A375 (cell line): ENCODE measurements at places on chromosomes 5 and 9. TPM values are rescaled to one million over a fixed set of nuclear protein-coding genes. Genes with fewer than 3 reads are reported as not detected.

Gene ZNG1A
- 58.5 and 66.2 TPM in 2 replicates for total RNA-seq

Gene PCDHA4
- total RNA-seq = 2.4 and 3.2 TPM in 2 replicates

Gene ANKRD18A
- 4.8 and 5.2 TPM in 2 replicates for total RNA-seq

Gene HTR1A
- total RNA-seq = not detected in 2 replicates

Gene PCA3
- total RNA-seq = not detected in 2 replicates

Gene LCN12
- 1.1 TPM in 1 of 2 replicates, not detected in the other for total RNA-seq

Gene PAEP
- total RNA-seq = 0.27 and 0.41 TPM in 2 replicates
